ENCODE measurements at places on chromosomes 2 and 18. TPM values are rescaled to one million over a fixed set of nuclear protein-coding genes. Genes with fewer than 3 reads are reported as not detected.

DNA sequence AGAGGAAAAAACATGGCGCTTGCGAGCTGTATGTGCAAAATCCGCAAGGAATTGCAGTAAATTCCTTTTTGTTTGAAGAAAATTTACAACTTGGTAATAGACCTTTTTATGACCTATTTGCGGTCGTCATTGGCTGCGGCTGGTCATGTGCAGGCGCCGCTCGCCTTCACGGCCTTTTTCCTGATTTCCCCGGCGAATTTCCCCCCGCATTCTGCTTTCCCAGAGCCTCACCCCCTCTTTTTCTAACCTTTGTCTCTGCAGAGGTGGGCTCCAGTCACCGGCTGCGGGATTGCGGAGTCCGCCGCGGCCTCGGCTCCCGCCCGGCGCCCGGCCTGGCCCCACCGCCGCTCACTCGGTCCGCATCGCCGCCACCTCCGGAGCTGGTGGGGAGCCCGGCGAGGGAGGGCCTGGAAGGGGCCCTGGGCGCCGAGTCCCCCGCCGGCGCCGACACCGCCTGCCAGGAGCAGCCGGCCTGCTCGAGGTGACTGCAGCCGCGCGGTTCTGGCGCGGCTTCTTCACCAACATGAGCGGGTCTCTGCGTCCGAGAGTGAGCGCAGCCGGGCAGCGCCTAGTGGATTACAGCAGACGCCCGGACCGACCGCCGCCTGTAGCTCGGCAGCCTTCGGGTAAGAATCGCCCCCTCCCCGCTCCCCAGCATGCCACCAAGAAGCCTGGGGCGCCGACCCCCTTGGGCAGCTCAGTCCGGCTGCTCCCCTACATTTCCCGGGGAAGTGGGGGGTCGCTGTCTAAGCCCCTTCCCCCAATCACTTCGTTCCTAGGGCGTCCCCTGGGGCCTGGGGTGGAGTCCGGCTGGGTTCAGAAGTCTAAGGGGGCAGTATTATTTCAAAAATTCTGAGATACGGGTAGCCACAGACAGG lies 7.1 kb downstream of the HOXD8 start:
- peak; percentile 66 for DNase-seq

The PDE11A gene
- total RNA-seq, result 0.32 TPM

The ACMSD gene
- not detected for total RNA-seq

GRCh38 chr2:239780236-239780994 lies 244.7 kb downstream of the NDUFA10 start:
- no peak for DNase-seq

Data from ovary (tissue), 10 donors.